Peyer's patch (tissue), 4 donors: ENCODE measurements at places on chromosomes 16 and 17. TPM values are rescaled to one million over a fixed set of nuclear protein-coding genes. Genes with fewer than 3 reads are reported as not detected.

OR1F1 gene
- total RNA-seq = not detected

GIT1 gene
- total RNA-seq = 58.6 TPM

COIL gene
- total RNA-seq = 14.2 TPM

DNASE1L2 gene
- 2.0 TPM for total RNA-seq

UNC45B gene
- total RNA-seq = not detected

CCL3 gene
- not detected for total RNA-seq

CCL14 gene
- total RNA-seq = 8.3 TPM

SSTR5 gene
- not detected for total RNA-seq

GPR139 gene
- not detected for total RNA-seq

PLSCR3 gene
- total RNA-seq = 32.2 TPM

SRL gene
- 1.7 TPM for total RNA-seq

CSHL1 gene
- not detected for total RNA-seq

AATK gene
- total RNA-seq = 132 TPM

DPEP2NB gene
- not detected for total RNA-seq

TBC1D3G gene
- 8.4 TPM for total RNA-seq

CD300LB gene
- not detected for total RNA-seq

ACSF2 gene
- 231 TPM for total RNA-seq

NUP85 gene
- total RNA-seq = 37.1 TPM

CLEC18A gene
- total RNA-seq = 8.1 TPM

KRTAP9-8 gene
- total RNA-seq = not detected

WNK4 gene
- total RNA-seq = 41.3 TPM

OTOP2 gene
- total RNA-seq = 11.9 TPM

TMEM235 gene
- not detected for total RNA-seq

TRPV3 gene
- total RNA-seq = 5.0 TPM

ITGAL gene
- 14.1 TPM for total RNA-seq

RPH3AL gene
- total RNA-seq = 64.9 TPM

STXBP4 gene
- total RNA-seq = 8.0 TPM

FOXL1 gene
- 12.4 TPM for total RNA-seq

SLC6A2 gene
- not detected for total RNA-seq

NPIPA3 gene
- total RNA-seq = not detected

CPHXL2 gene
- not detected for total RNA-seq

CCL1 gene
- not detected for total RNA-seq

TPSG1 gene
- 36.4 TPM for total RNA-seq

RANGRF gene
- 16.4 TPM for total RNA-seq

MC1R gene
- 8.4 TPM for total RNA-seq

TBC1D3 gene
- not detected for total RNA-seq

NPW gene
- total RNA-seq = 2.8 TPM

MYH13 gene
- 0.19 TPM for total RNA-seq

WNT9B gene
- total RNA-seq = 0.67 TPM

TSR3 gene
- 62.3 TPM for total RNA-seq

RND2 gene
- 0.28 TPM for total RNA-seq

ITGAD gene
- total RNA-seq = not detected
